ENCODE measurements at places on chromosomes 13 and 19.

DNA sequence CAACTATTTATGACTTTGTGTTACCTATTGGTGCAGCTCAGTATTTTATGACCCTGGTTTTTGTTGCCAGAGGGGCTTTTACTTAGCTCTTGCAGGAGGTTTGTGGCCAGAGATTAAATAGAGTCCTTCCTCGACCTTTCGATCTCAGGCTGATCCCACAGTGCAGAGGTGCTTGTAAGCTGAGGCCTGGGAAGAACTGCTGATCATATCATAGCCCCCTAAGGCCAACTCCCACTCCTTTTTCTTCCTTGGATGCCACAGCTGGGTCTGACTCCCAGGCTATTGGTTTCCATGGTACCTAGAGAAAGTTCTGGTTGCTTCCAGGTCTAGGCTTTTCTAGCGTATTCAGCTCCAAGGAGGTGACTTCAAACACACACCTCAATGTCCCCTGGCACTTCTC lies 324.9 kb downstream of the FOXO1 start:
- DNase-seq = no peak

GRCh38 chr13:101127741-101128353 lies 288.5 kb downstream of the NALCN start:
- DNase-seq = no peak

DNA sequence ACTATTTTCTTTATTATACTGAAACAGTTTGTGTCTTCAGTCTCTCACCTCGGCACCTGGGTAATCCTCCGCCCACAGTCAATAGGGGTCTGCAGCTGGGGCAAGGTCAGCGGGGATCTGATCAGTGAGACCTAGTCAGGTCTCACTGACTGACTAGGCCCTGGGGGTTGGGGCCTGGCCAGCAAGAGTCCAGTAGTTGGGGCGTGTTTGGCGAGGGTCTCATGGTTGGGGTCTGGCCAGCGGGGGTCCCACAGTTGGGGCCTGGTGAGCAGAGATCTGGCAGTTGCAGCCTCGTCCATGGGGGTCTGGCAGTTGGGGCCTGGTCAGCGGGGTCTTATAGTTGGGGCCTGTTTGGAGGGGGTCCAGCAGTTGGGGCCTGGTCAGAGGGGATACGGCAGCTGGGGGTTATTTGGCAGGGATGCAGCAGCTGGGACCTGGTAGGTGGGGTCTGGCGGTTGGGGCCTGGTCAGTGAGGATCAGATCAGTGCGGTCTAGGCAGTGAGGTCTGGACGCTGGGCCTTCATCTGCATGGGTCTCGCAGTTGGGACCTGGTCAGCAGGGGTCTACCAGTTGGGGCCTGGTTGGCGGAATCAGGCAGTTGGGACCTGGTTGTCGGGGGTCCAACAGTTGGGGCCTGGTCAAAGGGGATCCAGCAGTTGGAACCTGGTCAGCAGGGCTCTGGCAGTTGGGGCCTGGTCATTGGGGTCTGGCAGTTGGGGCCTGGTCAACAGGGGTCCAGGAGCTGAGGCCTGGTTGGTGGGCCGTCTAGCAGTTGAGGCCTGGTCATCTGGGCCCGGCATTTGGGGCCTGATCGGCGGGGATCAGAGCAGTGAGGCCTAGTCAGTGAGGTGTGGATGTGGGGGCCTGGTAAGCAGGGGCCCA lies 61.1 kb upstream of the TPM4 start:
- no peak for DNase-seq

DNA sequence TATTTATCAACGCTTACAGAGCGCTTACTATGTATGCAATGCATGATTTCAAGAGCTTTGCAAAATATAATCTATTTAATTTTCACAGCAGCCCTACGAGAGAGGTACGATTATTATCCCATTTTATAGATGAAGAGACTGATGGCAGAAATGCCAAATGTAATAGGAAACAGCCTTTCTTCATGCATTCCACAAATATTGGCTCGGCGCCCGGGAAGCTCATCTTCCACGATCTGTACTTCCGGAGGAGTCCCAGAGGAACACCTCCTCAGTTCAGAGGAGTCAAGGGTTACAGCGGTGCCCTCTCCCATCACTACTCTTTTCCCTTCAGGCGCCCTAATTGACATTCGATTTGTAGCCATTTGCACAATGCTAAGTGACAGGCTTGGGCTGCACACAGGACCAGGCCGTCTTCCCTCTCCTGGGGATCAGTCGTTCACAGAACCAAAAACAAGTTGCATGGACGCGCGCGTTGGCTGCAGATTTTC lies 1.1 kb upstream of the ARHGAP35 start:
- DNase-seq = no peak

DNA sequence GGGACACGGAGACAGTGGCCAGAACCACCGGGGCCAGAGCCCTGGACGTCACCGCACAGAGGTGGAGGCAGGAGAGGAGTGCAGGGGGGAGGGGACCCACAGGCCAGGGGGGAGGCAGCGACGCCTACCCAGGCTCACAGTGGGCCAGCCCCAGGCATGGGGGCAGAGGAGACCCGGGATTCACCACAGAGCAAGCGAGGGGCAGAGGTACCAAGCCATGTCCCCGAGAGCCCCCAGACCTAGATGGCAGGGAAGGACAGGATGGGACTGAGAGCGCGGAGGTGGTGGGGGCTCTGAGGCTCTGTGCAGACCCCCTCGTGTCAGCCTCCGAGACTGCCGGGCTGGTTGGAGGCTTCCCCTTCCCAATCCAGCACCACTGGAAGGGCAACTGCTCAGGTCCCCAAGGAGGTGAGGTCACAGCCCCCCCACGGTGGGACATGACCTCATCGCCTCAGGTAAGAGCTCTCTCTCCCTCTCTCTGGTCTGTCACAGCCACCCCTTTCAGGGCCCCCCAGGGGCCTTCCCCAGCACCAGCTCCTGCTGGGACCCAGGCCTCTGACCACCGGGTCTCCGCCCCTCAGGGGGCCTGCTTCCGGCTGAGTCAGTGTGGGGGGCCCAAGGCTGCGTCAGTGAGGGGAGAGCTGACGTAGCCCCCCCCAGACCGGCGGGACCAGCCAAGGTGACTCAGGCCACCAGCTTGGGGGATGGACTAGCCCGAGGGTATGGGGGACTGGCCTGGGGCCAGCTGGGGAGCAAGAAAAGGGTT lies 2.2 kb upstream of the IL11 start:
- no peak for DNase-seq

DNA sequence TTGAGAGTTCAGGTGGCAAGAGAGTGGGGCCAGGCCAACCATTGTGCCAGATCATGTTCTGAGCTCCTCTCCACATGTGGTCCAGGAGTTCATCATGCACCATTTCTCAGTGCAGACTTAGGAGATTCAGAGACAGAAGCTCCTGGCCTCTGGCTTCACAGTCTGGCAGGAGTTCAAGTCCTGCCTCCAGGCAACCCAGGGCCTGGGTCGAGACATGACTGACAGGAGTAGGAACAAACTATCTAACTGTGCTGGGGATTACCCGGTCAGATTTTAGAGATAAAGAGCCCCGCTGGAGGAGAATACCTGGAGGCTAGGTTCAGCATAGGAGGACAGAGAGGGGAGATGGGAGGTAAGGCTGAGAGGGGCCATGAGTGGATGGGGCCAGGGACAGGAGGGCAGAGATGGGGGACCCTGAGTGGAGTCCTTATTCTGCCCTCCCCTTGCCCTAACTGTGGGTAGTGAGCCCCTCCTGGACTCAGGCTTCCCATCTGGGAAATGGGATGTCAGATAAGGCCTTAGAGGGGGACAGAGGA lies 906 bp upstream of the CYP4F11 start:
- no peak for DNase-seq

- no peak for DNase-seq
Measured at GRCh38 chr19:55032170-55032800, 5.8 kb downstream of the GP6 start.

DNA sequence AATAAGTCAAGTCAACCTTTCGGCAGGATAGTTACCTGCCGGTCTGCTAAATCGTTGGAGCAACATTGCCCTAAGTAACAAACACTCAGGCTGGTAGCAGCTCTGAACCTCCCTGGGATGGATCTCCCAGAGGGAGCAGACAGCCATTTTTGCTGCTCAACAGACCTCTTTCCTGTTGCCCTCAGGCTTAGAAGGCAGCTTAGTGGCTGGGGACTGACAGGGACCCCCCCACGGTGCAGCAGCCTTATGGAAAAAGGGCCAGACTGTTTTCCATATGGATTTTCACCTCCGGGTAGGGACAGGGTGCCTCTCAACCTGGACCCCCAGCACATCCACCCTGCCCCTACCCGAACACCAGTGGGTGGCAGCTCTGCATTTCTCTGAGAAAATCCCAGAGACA lies 49.7 kb downstream of the UBL3 start:
- no peak for DNase-seq

DNA sequence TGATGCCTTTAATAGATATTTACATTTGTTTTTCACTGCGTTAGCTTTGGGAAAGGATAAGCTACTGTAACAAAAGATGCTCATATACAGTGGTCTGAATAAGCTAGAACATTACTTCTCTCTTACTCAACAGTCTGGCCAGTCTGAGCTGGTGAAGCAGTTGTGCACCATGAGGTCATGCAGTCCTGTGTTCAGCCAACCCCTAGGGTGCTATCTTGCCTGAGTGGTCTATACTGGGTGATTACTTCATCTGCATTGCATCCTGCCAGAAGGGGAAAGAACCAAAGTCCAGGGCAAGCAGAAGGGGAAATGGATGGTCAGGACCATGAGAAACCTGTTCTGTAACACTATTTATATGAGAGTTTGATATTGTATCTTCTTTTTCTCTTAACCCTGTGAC lies 31.5 kb downstream of the ERCC5 start:
- no peak for DNase-seq

DNA sequence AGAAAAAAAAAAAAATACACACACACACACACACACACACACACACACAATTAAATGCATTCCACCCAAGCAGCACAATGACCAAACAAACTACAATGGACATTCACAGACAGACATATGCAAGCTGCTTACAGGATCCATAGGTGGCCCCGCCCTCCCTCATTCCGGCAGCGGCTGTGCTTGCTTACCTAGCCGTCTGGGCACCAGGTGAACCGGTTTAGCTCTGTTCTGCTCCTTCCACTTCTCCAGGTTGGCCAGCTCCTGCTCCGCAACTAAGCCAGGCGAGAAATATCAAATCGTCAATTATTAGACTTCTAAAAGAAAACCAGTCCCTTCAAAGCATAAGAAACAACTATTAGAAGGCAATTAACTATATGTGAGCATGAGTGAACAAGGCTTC lies 23.1 kb downstream of the EPSTI1 start:
- DNase-seq = no peak

DNA sequence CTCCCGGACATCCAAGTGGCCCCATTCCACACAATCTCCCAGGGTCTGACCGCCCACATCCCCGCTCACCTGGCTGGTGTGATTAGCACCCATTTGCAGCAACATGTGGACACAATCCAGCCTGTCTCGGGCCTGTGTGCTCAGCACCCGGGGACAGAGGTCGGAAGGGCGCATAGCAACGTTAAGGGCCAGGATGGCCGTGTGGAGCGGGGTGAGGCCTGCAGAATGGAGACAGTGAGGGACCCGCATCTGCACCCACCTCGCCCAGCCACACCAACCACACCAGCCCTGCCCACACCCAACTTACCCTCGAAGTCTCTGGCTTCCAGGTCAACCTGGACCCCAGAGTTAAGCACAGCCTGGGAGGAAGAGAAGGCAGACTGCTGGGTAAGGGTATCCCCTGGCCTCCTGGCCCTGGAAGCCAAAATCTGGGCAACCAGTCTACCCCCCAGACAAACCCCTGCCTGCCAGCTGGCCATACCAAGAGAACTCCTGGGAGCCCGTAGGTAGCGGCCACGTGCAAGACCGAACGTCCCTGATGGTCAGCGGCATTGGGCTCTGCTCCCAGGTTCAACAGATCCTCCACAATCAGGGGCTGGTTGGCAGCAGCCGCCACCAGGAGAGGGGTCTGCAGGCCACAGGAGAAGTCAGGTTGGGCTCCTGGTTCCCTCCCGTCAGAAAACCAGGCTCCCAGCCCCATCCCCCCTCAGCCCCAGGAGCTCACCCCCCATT lies 4.3 kb downstream of the NFKBID start:
- no peak for DNase-seq

- DNase-seq = no peak
Measured at GRCh38 chr19:9151367-9151766, 11.2 kb downstream of the ZNF317 start.

- DNase-seq = no peak
Measured at GRCh38 chr13:25602176-25602575, 230.4 kb downstream of the ATP8A2 start.

DNA sequence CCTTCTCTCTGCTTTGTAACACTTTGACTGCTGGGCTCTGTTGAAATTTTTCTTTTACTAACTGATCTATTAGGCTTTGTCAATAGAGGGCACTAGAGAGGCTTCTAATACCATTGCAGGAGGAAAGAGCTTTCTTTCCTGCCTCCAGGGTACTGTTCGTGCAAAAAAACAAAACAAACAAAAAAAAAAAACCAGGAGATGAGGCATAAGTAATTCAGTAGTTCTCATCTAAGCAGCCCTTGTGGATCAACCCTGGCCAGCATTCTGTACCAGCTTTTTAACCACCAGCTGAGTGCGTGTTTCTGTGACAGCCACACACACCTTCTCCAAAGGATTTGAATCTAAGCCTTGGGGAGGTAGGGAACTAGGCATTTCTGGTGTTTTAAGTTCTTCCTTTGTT lies 1707.6 kb upstream of the SLC10A2 start:
- no peak for DNase-seq

- no peak for DNase-seq
Measured at GRCh38 chr13:21616205-21616866, 12.4 kb upstream of the MICU2 start.

- DNase-seq = no peak
Measured at GRCh38 chr13:101453784-101454201, 1.3 kb downstream of the ITGBL1 start.

DNA sequence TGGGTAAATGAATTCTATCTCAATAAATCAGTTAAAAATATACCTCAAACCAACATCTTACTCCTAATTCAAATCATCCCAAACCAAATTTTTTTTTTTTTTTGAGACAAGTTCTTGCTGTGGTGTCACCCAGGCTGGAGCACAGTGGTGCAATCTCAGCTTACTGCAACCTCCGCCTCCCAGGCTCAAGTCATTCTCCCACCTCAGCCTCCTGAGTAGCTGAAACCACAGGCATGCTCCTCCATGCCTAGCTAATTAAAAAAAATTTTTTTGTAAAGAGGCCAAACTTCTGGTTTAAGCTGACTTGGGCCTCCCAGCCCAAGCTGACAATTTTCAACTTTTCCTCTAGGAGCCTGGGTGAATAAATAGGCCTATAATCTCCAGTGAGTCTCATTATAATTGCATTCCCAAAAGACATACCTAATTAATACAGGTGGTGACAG lies 22.1 kb upstream of the OLFM2 start:
- DNase-seq = no peak

- peak; percentile 26 for DNase-seq
Measured at GRCh38 chr19:49057636-49058234, at the start of gene CGB7. Gene CGB7, minus strand, starts transcription at chr19:49057749. Its CDS starts 2,374 bp downstream, at chr19:49055375.

GRCh38 chr13:57627663-57628062 lies 3.9 kb upstream of the PCDH17 start:
- DNase-seq = no peak

Data from T-helper 9 cell (primary cell).